Activated naive CD8-positive, alpha-beta T cell treated with anti-CD3 and anti-CD28 coated beads, Interleukin-2, amount 50 U/mL, for 16 hours (primary cell): ENCODE measurements at places on chromosomes 2 and 18.

DNA sequence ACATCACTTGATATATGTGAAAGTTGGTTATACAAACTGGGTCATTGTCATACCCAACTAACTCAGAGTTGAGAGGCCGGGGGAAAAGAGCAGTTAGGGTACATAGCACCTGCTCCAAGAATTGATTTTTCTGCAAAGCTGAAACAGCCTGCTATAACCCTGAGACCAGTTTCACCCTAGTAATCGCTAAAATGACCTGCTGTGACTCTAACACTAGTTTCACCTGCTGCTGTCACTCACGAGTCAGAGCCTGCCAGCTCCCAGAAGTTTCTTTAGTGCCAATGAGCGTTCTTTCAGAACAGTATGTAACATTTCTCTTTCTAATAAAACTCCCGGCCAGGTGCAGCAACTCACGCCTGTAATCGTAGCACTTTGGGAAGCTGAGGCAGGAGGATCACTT, 28.0 kb downstream of the SRSF7 start:
- no peak for DNase-seq

GRCh38 chr2:143252138-143252907, 123.1 kb downstream of the ARHGAP15 start:
- DNase-seq: no peak

- no peak for DNase-seq
These were observed 147.2 kb downstream of the PKP4 start for GRCh38 chr2:158603986-158604385.

DNA sequence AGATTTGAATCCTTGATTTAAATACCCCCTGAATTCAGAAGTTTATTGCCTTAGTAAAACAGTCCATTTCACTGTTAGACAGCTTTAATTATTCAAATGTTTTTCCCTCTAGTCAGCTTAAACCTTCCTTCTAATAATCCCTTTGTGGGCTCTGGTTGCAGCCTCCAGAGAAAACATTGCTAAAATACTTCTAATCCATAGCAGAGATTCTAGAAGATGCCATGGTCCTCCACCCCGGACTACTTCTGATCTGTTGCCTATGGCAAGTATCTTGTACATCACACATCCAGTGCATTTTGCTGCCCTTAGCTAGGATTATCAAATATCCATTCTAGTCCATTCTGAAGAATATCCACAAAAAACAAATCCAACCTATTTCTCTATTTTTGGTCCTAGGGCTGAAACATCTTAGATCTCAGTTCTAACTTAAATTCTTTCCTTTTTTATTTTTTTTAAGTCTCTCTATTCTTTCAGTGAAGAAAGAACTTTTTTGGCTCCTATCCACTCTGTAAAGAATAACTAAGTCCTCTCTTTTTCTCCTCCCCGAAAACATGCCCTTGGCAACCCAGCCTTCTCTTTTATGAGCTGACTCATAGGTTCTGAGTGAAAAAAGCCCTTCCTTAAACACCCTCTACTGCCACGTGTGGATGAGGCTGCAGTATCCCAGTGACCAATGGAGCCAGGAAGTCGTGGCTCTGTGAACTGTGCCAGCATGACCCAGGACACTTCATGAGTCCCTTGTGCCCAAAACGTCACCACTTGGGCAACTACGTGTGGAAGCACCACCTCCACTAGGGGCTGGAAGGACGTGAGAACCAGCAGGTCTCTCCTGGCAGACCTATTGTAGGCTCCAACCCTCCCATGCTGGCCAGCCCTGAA, 349.8 kb downstream of the TNS1 start:
- DNase-seq: no peak

DNA sequence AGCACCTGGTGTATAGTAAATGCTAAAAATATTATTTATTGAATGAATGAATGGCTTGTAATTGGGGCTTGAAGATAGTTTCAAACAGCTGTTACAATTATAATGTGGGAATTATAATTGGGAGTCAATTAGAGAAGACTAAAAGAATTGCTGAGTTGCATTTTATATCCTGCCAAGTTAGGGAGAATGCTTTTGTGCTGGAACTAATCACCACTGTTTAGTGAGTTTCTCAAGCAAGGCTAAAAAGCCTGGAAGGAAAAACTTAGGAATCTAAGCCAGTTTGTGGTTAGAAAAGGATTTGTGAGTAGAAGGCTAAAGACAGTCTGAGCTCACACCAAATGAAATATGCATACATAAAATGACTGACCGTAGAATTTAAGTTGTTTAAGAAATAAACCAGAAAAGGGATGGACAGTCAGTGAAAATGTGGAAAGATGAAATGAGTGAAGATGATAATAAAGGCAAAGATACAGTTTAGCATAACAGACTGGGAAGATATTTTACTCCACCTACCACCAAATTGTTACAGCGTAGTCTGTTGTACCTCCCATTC, 647.7 kb upstream of the FSHR start:
- DNase-seq: no peak

GRCh38 chr2:73908689-73909652, 16.2 kb downstream of the ACTG2 start:
- no peak for DNase-seq

- DNase-seq: no peak
These were observed 26.1 kb downstream of the KIF5C start for GRCh38 chr2:148901142-148901541.

GRCh38 chr2:68320118-68320641, 431 bp upstream of the CNRIP1 start:
- no peak for DNase-seq

DNA sequence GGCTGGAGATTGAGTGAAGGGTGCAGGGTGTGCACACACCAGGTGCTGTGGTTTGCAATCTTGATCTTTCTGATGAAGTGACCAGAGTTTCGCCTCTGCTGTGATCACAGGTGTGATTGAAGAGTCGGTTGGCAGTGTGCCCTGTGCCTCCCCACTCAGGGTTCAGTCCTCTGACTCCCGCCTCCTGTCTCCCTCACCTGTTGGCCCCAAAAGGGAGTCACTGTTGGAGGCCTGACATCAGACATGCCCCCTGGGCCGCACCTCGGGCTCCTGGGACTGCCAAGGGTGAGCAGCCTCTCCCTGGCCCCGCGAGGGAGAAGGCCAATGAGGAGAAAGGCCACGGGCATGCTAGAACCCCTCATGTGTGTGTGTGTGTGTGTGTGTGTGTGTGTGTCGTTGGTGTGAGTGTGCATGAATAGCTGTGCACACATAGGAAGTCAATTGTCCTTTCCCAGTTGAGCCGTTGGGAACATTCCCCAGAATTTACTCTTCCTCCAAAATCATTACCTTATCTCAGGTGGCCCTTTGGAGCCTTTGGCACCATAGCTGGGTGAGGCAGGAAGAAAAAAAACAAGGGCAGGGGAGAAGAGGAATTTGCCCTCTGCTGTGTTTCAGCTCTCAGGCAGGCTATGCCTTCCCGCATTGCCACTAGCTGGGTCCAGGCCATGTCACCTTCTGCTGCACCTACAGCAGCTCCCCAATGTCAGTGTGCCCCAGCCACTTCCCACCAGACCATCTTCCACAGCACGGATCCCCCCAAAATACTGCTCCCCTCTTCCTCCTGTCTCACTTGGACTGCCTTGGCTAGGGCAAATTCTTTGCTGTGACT, 78.1 kb upstream of the LAPTM4A start:
- no peak for DNase-seq

- no peak for DNase-seq
These were observed 36.5 kb downstream of the EFR3B start for GRCh38 chr2:25078170-25079049.

- no peak for DNase-seq
These were observed 84.7 kb upstream of the ST6GAL2 start for GRCh38 chr2:106970471-106971261.

- DNase-seq: no peak
These were observed 1257.2 kb upstream of the CHAC2 start for GRCh38 chr2:52510432-52510831.

DNA sequence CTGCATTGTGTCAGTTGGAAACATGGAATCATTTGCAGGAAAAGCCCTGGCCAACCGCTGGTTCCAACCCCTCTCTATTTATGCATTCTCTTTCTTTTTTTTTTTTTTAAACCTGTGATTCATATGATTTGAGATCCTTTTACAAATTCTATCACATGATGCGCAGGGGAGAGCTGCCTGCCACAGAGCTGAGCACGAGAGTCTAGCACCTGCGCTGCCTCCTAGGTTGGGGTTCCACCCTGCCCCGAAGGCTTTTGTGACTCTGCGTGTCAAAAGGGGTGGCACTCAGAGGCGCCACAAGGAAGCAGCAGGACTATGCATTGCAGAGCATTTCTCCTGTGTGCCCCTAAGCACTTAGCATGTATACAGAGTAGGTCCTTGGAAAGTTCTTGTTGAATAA, 17.3 kb upstream of the ESPNL start:
- DNase-seq: no peak

DNA sequence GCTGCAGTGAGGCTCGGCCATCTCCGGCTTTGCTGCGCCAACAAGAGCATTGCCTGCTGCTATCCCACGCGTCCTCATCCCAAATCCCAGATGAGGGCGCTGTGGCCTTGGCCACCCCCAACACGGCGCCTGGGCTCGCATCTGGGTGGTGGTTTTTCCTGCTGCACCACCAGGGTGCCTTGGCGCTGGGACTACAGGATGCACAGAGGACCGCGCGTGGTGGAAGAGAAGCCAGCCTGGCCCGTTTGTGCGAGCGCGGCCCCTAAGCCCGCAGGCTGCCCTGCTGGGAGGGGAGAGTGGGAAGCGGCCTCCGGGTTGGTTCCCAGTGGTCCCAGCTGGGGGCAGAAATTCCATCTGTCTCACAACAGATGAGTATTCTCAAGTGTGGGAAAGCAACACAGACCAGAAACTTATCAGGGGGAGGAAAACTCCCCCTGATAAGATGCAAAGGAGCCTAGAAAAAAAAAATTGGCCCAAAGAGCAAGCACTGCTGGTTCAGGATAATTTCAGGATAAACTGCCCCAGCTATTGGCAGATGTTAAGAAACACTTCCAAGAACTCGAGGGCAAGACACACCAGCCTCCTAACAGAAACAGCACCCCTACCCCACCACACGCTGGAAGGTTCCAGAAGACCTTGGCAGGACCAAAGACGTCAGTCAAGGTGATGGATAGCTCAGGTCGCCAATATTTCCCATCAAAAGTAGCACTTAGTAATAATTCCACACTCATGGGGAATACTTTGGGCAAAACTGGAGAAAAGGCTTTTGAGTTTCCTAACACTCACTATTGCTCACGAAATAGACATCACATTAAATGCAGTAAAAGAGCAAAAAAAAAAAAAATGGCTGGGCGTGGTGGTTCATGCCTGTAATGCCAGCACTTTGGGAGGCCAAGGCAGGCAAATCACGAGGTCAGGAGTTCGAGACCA, 152.1 kb downstream of the PXDN start:
- no peak for DNase-seq

- DNase-seq: no peak
These were observed 207.4 kb downstream of the ARL6IP6 start for GRCh38 chr2:152925547-152926448.

DNA sequence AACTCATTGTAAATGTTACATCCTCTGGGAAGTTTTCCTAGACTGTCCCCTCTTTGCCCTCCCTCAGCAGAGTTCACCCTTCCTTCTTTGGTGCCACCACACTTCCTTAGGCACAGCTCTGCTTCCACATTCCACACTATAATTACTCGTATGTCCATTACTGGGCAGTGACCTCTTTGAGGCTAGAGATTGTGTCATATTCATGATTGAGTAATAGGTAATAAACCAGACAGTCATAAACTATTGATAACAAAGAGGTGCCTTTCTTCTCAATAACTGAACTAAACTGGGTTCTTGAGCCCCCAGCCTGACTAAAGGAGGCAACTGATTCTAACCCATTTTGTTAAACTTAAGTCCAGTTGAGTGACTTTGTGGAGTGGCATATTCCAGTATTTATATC, 28.3 kb downstream of the MYO3B start:
- no peak for DNase-seq

DNA sequence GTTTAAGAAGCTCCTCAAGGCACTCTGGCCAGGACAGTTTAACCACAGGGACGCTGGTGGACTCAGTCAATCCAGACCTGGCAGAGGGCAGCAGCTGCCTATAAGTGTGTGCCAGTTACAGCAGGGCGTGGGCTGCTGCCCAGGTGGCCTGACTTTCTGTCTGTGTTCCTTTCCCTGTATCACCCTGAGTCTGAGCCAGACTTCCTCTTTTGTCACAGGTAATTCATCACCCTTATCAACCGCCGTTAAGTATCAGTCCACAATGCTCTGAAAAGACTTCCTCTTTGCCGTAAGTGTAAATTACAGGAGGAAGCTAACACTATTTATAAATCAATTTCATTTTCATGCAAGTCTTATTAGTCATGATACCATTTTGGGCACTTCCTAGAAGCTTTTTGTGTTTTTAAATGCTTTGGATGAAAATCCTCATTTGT, 7.0 kb downstream of the LPIN1 start:
- DNase-seq: no peak

- DNase-seq: no peak
These were observed 26.8 kb upstream of the EPAS1 start for GRCh38 chr2:46270384-46270783.

- DNase-seq: no peak
These were observed 9.7 kb downstream of the STARD7 start for GRCh38 chr2:96198921-96199320.

DNA sequence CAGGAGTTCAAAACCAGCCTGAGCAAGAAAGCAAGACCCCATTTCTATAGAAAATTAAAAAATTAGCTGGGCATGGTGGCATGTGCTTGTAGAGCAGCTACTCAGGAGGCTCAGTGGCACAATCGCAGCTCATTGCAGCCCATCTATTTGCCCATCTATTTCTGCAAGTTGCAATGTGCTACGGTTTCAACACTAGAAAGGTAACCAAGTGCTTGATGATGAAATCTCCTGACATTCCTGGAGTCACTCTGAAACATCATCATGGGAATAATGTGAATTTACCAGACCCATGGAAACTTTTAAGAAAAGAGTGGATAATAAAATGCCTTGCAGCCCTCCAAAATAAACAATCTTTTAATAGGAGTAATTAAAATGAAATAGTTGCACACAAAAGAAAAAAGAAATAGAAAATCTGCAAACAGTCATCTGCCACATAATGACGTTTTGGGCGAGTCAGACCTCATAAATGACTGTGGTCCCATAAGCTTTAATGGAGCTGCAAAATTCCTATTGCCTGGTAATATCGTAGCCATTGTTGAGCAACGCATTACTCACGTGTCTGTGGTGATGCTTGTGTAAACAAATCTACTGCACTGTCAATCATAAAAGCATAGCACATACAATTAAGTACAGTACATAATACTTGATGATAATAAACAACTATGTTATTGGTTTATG, 46.6 kb upstream of the AMMECR1L start:
- no peak for DNase-seq

DNA sequence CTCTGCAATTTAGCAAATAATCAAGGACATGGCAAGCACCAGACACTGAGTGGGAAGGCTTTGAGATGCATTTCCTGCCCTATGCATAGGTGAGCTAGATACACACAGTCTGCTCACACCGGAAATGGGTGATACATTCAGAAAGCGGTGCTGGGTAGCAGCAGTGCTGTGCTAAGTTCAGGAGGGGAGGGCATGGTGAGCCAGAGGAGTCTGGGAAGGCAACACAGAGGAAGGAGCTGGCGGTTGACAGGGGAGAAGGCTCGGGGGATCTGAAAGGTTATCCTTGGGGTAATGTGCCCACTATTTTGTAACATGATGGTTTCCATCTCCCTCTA, 57.4 kb upstream of the EPAS1 start:
- DNase-seq: no peak

- no peak for DNase-seq
These were observed 7.7 kb downstream of the IGFBP5 start for GRCh38 chr2:216687646-216688045.

GRCh38 chr2:5877360-5877759, 185.2 kb downstream of the SOX11 start:
- DNase-seq: no peak

- no peak for DNase-seq
These were observed 415.9 kb downstream of the GRB14 start for GRCh38 chr2:164205347-164205746.

- DNase-seq: no peak
These were observed 147.6 kb downstream of the THADA start for GRCh38 chr2:43448011-43448821.
